Activated gamma-delta T cell (primary cell): ENCODE measurements at places on chromosomes 4 and X.

GRCh38 chr4:83217721-83218522, 66.7 kb downstream of the COQ2 start:
- DNase-seq: no peak

DNA sequence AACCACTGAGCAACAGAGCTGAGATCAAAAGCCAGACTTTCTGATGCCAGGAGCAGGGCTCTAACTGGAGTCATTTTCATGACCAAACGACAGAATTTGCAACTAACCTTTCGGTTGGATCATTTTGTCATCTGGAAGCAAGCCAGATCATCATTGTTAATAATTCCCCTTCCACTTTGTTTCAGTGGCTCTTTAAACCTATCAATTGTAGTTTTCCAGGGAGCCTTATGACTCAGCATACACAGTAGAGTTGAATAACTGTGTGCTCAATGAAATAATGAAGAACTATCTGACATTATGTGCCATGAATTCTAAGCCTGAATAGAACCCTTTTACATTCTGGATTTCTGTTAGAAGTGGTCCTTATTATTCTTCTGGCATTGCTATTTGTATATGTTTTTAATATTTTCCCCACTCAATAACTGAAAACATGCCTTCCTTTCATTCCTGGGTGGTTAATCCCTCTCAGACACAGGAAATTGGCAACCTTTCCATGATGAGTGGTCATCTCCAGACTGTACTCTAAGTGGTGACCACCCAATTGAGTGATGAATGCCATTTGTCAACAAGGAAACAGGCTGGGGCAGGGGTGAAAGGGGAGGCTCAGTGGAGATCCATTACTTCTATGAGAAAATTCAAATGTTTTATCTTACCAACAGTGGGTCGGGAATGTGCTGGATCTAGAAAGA, 431.8 kb downstream of the BCOR start:
- DNase-seq: no peak

GRCh38 chrX:9295551-9295950, 169.3 kb upstream of the TBL1X start:
- DNase-seq: no peak

DNA sequence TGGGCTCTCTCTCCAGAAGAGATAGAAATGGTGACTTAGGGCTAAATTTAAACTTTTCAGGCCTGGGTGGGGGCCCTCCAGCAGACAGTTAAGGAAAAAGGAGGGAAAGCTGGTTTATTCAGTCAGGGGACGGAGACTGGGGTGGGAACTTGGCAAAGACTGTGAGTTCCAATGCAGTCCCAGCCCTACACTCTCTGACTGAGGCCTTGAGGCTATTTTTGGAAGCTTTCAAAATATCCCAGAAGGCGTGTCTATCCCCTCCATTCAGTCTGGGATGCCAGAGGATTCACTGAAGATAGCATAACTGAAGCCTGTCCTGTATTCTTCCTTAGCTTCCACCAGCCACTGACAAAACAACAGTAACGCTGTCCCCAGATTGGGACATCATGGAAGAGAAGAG, 32.1 kb upstream of the MSN start:
- no peak for DNase-seq

- DNase-seq: no peak
Observed at GRCh38 chr4:143254491-143255226, 69.9 kb downstream of the USP38 start.

- DNase-seq: no peak
Observed at GRCh38 chr4:182688081-182688480, 229.1 kb downstream of the DCTD start.

- DNase-seq: no peak
Observed at GRCh38 chr4:165877286-165877685, 4.2 kb downstream of the TLL1 start.

DNA sequence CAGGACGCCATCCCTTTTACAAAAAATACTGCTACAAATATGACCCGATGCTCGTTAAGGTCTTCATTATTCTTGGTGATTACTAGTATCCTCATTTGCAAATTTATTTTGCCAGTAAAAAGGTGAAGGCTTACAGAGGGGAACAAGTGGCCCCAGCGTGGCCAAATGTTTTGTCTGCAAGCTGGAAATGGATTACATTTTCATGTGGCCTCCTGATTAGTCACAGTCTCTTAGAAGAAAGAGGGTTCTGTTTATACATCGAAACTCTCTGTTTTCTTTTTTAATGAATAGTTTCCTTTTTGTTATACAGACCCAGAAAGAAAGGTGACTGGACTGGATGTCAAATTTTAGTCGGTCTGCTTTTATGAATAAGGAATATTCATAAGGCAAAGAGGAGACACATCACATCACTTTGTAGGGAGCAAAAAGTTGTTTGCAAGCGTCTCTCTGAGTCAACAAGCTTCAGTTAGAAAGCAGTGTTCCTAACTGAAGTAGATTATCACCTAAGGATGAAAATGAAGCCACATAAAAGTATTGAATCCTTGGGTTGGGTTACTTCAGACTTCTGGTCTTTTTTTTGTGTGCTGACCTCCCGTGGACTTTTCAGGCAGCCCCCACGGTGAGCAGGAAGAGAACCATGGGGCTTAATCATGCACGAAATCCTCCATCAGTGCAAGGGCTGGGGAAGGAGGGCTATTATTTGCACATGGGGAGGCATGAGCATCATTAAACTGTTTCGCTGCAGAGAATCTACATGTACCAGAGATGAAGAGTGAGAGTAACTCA, 125.6 kb downstream of the ARSF start:
- no peak for DNase-seq

DNA sequence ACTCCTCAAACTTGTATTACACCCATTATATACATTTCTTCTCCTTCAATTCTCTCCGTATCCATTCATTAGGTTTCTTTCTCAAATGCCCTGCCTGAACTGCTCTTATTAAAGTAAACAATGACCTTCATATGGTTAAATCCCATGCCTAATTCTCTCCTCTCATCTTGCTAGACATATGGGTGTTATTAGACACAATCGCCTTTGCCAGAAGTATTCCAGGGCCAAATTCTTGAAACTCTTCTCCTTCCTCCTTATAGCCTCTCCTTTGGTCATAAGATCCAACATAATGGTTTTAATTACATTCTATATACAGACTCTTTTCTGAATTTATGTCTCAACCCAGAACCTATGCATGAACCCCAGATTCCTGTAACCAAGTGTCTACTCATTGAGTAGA, 4.8 kb downstream of the ANXA10 start:
- DNase-seq: no peak
